ENCODE measurements at places on chromosomes 13 and 19.

DNA sequence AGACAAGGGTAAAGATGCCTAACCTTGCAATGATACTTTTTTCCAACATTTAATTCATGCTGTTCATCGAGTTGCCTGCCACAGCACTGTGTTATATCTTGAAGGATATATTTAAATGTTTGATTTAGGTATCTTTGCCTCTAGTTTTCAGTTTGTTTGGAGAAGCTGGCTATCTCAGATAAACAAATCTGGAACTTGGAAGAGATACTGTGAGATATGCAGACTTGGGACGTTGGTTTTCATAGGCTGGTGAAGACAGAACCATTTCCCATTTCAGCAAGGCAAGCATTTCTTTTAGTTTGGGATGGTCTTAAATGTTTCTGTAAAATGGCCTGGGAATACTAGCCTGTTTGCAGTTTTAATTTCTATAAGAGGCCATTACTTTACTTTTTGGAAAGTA is 3.3 kb downstream of the RNASEH2B start:
- no peak for DNase-seq

GRCh38 chr13:109629737-109630136 is 156.6 kb downstream of the IRS2 start:
- DNase-seq, result no peak

DNA sequence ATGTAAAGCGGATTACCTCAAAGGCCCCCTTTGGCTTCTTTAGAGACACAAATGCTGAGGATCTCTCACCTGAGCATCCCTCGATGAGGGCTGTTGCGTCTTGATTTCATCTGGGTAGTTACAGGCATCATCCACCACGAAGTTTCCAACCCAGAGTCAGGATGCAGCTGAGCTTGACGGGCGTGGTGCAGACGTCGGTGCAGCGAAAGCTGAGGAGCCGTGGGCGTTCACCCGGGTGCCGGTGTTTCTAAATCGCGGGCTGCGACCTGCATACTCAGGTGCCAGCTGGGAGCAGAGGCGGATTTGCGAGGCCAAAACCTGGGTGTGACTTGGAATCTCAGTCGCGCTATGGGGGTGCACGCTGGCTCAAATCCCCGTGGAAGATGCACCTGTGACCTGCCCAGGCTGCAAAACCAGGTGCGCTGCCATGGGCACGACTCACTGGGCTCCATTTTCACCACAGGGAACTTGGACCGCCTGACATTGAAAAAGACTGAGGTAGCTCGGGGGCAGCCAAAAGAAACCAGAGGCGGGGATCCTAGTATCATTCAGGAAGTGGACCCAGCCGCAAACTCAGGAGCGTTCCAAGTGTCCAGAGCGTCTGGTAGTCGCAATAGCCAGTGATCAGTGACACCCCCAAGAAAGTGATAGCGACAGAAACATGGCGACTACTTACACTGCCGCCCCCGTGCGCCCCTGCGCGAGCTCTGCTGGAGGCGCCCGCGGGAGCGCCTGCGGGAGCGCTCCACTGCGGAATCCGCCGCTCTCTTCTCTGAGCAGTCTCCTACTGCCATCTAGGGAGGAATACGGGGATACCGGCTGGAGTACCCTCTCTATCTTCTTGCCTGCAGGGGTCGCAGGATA is 36.4 kb upstream of the IGFL4 start:
- no peak for DNase-seq

DNA sequence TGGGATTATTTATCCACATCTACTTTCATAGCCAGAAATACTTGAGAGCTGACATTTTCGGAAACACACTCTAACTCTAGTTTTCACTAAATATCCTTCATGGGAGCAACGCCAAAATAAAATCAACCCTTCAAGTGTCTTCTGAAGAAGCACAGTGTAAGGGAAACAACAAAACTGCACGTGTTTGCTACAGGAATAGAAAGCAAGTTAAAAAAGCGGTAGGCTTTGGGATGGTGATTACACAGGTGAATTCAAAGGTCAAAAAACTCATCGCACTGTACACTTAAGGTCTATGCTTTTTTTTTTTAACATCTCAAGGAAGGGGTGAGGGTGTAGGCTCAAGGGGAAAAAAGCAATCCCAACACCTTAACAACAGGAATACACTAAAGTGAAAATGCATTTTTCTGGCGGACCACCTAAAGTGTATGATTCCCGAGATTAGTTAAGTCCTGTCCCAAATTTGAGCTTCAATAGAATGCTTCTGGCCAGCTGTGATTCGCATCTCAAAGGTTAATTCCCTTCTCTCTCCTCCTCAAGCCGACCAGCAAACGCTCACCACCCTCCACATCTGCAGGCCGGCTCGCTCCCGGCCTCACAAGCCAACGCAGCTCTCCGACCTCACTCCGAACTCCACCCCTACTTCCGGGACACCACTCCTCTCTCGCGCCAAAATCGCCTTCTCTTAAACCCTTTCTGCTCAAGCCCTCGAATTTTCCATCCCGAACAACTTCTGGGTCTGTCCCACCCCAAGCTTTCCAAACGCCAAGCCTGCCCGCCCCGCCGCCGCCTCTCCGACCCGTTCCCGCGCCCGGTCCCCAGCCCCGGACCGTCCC is 1.1 kb downstream of the ARGLU1 start:
- no peak for DNase-seq

DNA sequence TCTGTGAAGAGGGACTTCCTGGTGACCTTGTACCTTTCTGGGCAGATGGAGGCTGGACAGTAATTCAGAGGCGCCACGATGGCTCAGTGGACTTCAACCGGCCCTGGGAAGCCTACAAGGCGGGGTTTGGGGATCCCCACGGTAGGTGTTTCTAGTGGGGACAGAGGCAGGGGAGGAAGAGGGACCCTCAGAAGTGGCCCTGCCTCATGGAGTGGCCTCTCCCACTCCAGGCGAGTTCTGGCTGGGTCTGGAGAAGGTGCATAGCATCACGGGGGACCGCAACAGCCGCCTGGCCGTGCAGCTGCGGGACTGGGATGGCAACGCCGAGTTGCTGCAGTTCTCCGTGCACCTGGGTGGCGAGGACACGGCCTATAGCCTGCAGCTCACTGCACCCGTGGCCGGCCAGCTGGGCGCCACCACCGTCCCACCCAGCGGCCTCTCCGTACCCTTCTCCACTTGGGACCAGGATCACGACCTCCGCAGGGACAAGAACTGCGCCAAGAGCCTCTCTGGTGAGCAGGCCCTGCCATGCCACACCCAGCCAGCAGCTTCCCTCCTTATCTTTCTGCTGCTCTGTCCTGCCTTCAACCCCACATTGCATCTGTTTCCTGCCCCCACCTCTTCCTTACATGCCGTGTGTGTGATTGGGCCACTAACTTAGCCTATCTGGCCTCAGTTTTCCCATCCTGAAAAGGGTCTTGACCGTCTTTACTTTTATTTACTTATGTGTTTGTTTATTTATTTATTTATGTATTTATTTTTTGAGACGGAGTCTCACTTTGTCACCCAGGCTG is 7.3 kb downstream of the ANGPTL4 start:
- DNase-seq, result no peak

GRCh38 chr13:21243045-21243897 is 66.8 kb downstream of the MRPL57 start:
- DNase-seq, result no peak

GRCh38 chr13:27631156-27631555 is 9.5 kb downstream of the POLR1D start:
- DNase-seq, result no peak

DNA sequence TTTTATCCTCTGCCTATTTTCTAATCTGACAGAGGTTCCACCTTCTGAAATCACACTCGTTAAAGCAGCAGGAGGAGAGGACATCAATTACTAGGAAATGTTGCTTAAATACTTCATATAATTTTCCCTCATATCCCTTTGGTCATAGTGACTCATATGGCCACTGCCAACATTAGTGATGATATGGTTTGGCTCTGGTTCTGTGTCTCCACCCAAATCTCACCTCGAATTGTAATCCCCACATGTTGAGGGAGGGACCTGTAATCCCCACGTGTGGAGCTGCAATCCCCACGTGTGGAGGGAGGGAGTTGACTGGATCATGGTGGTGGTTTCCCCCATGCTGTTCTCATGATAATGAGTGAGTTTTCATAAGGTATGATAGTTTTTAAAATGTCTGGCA is 618.4 kb upstream of the SLITRK5 start:
- DNase-seq, result no peak

DNA sequence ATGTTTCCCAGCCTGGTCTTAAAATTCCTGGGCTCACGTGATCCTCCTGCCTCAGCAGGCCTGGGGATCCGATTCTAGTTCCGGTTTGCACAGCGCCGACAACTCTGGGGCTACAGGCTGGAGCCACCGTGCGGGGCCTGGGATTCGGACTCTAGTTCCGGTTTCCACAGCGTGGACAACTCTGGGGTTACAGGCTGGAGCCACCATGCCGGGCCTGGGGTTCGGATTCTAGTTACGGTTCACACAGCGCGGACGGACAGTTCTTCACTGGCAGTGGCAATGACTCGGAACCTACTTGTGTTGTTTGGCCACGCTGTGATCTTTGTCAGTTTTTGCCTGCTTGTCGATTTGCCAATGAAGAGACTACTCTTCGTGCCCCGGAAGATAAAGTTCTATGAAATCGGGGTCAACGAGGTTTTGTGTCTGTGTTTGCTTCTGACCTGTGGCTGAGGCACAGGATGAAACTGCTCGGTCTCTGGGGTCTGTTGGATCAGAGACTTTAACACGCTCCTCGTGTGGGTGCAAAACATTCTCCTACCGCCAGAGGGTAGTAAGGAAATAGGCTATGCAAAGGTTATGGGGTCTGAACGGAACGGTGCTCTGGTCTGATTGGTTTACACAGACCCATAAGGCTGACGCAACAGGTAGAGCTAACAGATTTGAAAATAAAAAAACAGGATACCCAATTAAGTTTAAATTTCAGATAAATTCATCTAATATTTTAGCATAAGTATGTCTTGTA is 12.1 kb upstream of the ZSCAN1 start:
- DNase-seq, result peak; percentile 50

- DNase-seq, result no peak
Measured at GRCh38 chr19:30073152-30074000, 131.3 kb downstream of the URI1 start.

- DNase-seq, result peak; percentile 38
Measured at GRCh38 chr19:50252111-50252886, 48.9 kb downstream of the MYH14 start.

- DNase-seq, result no peak
Measured at GRCh38 chr19:56301155-56301554, 13.5 kb downstream of the ZSCAN5A start.

GRCh38 chr19:39413272-39413910 is 922 bp downstream of the PLEKHG2 start:
- DNase-seq, result no peak

GRCh38 chr13:108961542-108962125 is 332.2 kb downstream of the MYO16 start:
- DNase-seq, result no peak

DNA sequence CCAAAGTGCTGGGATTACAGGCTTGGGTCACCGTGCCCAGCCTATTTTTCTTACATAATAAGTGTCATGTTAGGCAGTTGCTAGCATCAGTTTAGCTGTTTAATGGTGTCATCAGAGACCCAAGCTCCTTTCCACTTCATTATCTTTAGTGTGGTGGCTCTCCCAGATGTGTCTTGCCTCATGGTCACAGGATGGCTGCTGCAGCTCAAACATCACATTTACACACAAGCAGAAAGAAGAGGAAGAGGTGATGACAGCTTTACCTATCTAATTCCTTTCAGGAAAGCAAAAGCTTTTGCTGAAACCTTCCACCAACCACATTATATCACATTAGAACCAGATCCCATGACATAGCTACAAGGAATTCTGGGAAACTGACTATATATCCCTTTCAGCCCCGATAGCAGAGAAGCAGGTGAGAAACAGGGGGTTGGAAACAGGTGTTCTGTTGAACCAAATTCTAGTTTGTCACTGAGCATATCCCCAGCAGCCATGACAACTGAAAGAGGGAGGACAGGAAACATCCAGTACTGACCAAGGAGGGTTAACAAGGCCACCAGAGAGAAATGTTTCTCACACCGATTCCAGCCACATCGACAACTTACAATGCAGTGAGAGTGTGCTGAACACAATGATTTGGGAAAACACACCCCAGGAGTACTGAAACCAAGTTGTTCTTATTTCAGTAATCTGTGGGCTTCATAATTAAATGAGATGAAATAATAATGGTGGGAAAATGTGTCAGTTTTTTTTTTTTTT is 617.0 kb downstream of the UQCRFS1 start:
- DNase-seq, result no peak

GRCh38 chr19:42325896-42326771 is 699 bp downstream of the MEGF8 start:
- peak; percentile 41 for DNase-seq

DNA sequence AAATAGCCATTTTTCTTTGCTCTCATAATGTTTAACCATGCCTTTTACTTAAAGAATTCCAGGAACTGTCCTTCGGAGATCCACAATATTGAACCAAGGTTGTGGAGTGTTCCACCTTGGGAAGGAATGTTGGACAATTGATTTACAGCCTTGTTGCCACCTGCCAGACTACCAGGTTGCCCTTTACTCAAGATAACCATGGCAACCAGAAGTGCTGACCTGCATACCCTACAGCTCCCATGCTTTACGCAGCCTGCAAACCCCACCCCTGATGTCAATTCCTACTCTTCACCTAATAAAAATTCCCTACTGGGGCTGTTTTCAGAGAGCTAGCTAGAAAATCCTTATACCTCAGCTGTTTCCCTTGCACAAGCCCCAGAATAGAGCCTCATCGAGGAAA is 151.0 kb upstream of the RXFP2 start:
- DNase-seq, result no peak

- no peak for DNase-seq
Measured at GRCh38 chr13:106468207-106468606, 67.3 kb downstream of the EFNB2 start.

DNA sequence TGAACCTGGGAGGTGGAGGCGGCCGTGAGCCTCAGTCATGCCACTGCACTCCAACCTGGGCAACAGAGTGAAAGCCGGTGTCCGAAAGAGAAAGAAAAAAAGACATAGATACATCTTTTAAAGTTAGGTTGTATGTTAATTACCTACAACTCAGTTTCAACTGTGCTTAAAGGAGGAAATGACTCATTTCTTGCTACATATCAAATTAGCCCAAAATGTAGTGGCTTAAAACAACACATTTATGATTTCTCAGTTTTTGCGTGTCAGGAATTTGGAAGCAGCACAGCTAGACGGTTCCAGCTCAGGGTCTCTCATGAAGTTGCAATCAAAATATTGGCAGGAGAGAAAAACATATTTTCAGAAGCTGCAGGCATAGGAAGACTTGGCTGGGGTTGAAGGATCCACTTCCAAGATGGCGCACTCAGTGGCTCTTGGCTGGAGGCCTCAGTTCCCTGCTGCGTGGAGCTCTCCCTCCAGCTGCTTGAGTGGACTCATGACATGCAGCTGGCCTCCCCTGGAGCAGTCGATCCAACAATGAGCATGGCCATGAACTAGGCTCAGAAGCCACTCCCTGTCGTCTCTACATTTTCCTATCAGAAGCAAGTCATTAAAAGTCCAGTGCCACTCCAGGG is 7.1 kb downstream of the LDLR start:
- no peak for DNase-seq

GRCh38 chr13:58302349-58302748 is 670.8 kb downstream of the PCDH17 start:
- no peak for DNase-seq

- DNase-seq, result peak; percentile 75
Measured at GRCh38 chr19:48644839-48645619, 958 bp downstream of the CA11 start.

GRCh38 chr13:59201841-59202240 is 961.9 kb downstream of the DIAPH3 start:
- no peak for DNase-seq

Measured in CD8-positive, alpha-beta T cell (primary cell).